IMR-90 (cell line): ENCODE measurements at places on chromosomes 16 and 17. TPM values are rescaled to one million over a fixed set of nuclear protein-coding genes. Genes with fewer than 3 reads are reported as not detected.
A peak's percentile ranks its signal among the peaks of the same experiment; 100 is the strongest.

GRCh38 chr17:80984749-80985148, 6.9 kb upstream of the CHMP6 start:
- peak; percentile 96 for DNase-seq

The FAM20A gene
- not detected in 2 replicates for total RNA-seq

- DNase-seq = no peak
Measured at GRCh38 chr17:21390294-21390693, 14.1 kb downstream of the KCNJ12 start.

GRCh38 chr16:57645691-57646387, 17.4 kb downstream of the ADGRG1 start:
- peak; percentile 52 for DNase-seq

The TBC1D3D gene
- not detected in 2 replicates for total RNA-seq

The C17orf100 gene
- total RNA-seq = 0.18 and 0.28 TPM in 2 replicates

DNA sequence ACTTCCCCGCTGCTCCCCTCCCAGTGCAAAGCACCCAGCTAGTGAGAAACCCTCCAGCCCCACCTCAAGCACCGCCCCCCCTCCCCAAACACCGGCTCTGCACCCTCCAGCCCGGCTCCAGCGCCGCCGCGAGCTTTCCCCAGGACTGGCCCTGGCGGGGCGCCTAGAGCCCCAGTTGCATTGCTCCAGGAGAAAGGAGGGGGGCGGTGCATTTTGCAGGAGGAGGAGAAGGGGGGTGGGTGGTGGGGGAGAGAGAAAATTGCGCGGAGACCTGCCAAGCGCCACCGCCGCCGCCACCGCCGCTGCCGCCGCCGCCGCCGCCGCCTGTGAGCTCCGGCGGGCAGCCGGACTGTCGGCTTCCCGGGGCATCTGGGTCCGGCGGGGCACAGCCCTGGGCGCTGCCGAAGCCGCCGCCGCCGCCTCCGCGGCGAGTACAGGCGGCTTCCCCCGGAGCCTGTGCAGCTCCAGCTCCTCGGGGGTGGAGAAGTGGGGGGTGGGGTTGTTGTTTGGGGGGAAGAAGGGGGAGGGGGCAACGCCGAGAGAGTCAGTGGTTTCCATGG, 333 bp upstream of the NOG start:
- DNase-seq = peak; percentile 54

DNA sequence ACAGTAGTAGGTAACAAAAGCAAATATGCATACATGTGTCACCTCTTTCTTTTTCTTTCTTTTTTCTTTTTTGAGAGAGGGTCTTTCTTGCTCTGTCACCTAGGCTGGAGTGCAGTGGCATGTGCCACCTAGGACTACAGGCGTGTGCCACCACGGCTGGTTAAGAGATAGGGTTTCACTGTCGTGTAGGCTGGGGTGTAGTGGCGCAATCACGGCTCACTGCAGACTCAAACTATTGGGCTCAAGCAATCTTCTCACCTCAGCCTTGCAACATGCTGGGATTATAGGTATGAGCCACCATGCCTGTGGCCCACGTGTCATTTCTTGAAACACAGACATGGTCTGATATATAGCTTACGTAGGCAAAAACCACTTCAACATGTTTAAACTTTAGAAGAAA, 397.7 kb upstream of the PMFBP1 start:
- no peak for DNase-seq

DNA sequence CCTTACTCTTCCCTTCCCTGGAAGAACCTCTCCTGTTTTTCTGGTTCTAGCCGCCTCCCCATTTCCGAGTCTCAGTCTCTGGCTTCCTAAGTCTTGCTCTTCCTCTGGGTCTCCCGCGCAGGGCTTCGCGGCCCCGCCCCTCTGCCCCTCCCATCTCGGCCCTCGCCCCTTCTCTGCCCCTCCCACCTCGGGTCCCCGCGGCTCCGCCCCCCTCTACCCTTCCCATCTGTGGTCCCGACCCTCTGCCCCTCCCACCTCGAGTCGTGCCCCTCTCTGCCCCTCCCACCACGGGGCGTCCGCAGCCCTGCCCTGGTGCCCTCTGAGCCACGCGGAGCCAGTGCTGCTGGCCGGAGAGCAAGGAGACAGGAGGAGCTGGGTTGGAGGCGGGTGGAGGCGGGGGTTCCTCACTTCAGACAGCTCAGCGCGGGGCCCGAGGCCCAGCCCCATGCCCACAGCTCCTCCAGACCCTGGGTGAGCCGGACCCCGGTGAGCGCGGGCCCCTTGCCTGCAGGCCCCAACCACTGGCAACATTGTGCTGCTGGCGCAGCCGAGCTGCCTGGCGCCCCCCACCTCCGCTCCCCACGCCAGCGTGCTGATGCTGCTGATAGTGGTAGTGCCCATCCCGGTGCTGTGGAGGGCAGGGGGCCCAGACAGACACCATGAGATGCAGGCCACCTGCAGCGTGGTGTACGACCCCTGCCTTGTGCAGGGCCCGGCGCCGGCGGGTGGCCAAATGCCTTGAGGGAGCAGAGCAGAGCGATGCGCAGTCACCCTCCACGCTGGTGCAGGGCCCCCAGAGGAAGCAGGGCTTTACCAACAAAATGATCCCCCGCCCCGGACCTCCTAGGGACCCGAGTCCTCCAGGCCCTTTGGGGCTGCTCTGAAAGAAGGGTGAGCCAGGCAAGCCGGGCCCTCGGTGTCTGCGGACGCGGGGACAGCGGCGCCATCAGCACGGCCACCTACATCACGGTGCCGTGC, 2115.3 kb downstream of the TP53TG3F start:
- no peak for DNase-seq

DNA sequence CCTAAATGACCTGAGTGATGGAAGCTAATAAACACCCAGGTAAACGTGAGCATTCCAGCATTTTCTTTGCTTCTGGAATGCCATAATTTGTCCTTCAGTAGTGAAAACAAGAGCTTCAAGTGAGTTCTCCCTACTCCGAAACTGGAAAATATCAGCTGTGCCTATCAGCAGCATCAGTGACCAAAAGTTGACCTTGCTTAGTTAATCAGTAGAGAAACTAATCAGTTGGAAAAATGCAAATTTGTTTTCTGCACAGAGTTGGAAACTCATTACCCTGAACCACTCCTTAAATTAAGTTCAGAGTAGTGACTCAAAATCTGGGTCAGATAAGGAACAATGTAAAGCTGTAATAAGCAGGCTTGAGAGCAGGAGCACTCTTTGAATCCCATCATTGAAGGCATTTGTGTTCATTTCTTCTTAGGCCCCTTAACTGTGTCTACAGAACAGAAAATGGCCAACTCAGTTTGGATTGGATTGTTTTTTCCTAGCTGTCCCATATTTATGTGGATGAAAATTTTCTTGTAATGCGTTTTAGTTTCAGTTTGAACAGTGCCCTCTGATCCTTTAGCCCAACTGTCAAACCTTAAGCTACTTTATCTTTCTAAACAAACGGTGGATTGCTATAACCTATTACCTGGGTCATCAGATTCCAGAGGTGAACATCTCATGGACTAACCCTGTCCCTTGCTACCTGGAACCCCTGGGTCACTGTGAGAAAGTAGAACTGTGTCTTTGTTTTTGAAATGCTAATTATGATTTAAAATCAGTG, 290.4 kb downstream of the TOX3 start:
- no peak for DNase-seq

The SNF8 gene
- total RNA-seq = 171 and 191 TPM in 2 replicates

GRCh38 chr16:89313583-89313982, 96.1 kb downstream of the ZNF778 start:
- no peak for DNase-seq

DNA sequence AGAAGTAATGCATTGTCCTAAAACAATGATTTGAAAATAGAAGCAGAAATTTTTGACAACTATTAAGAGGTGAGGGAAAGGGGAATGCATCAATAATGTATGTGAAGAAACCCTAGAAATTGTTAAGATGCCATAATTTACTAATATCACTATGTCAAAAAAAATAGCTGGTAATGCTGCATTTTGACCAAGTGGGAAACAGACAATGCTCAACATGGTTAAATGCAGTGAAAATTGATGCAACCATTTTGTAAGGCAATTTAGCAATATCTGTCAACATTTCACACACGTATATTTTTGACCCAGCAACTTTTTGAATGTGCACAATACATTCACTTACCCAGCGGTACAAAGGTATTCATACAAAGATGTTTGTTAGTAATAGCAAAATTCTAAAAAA, 381.6 kb downstream of the CDH11 start:
- DNase-seq = no peak

DNA sequence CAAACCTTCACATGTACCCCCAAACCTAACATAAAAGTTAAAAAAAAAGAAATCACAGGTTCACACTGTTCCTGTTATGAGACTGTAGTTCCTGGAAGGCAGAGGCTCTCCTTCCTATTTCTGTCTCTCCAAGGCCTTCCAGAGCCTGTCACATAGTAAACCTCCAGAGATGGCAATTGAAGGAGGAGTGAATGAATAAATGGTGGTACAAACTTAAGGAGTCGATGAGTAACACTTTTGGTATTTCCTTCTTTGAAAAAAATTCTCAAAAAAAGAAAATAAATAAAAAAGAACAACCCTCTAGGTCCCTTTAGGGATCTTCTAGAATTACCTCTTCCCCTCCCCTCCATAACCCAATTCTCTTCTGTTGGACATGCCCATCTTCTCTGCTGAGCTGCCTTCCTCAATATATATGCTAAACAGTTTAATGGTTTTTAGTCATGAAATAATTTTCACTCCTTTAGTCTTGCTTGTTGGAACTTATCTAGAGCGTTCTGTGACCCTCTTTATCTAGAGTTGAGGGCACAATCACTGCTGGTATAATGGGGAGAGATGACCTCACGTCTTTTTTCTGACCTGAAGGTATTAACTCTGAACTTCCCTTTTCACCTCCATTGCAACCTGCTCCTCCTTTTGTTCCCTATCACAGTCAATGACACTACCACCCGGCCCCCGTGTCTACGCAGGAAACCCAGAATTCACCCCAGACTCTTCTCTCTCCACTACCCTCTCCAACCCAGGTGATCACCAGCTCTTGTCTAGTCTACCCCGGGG, 1.7 kb upstream of the TAF15 start:
- DNase-seq = peak; percentile 74

The RNU2-1 gene
- total RNA-seq = not detected in 2 replicates

- DNase-seq = no peak
Measured at GRCh38 chr16:89795676-89796075, 20.8 kb downstream of the FANCA start.

GRCh38 chr16:11627822-11628457, 40.3 kb upstream of the SNN start:
- peak; percentile 60 for DNase-seq

The LITAFD gene
- not detected in 2 replicates for total RNA-seq

DNA sequence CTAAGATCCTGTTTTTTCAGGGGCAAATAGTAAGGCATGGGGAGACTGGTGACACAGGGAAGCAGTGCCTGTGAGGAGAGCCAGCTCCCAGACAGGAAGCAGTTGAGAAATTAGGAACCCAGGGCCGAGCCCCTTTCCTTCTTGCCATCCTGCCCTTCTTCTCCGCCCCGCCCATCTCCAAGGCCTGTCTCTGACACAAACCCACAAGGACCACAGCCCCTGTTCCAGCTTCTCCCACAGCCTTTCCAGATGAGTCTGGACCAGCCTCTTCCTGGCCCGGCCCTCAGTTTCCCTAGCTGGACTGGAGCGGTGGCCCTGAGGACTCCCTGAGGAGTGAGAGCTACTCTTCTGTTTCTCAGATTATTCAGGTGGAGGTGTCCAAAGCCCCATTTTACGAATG, 9.9 kb downstream of the CCDC102A start:
- no peak for DNase-seq

DNA sequence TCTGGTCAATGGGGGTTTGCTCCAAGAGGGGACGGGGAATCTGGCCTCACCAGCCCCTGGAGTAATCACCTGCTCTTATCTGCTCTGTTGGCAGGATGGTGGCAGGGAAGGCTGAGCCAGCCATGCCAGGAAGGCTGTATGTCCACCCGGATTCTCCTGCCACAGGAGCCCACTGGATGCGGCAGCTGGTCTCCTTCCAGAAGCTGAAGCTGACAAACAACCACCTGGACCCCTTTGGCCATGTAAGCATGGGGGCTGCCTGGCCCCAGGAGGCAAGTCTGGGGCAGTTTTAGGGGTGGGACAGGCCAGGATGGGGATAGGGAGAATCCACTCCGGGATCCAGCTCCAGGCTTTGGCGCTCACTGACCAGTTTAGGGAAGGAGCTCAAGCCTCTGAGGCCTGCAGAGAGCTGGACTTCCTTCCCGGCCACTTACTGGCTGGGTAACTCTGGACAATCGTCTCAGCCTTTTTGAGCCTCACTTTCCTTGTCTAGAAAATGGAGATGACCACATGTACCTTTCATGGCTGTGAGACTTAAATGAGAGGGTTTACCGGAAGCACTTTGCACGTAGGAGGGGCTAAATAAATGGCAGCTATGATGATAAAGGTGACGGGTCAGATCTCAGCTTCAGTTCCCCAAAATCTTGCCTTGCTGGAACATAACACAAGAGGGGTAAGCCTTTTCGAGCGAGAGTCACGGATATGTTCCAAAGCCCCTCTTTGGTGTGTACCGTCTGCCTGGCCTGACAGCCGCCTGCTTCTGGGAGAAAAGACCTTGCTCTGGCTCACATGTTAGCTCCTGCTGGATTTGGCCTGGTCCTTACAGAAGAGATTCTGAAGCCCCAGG, 15.4 kb downstream of the TBX4 start:
- peak; percentile 52 for DNase-seq

The MEFV gene
- total RNA-seq = not detected in 2 replicates

The CSH1 gene
- not detected in 2 replicates for total RNA-seq

The PLA2G10 gene
- total RNA-seq = not detected in 2 replicates

The TP53TG3D gene
- total RNA-seq = not detected in 2 replicates

DNA sequence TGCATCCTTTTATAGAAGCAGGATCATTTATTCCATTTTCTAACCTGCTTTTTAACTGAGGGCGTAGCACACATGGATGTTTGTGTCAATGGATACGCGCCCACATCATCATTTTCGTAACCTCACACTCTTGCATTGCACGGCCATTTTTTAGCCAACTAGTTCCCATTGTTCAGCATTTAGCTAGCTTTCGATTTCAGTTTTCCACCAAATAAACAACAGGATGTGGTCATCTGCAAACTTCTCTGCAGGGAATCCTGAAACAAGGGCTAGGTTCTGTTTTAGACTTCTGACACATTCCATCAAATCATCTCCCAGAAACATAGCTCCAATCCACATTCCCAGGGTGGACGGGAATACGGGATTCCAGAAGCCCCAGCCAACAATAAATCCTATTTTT, 6.4 kb downstream of the CYB561 start:
- DNase-seq = peak; percentile 51

- no peak for DNase-seq
Measured at GRCh38 chr17:9209347-9209746, 188.0 kb downstream of the NTN1 start.

The HIRIP3 gene
- total RNA-seq = 5.0 and 5.8 TPM in 2 replicates
